ENCODE measurements at places on chromosomes 11 and 22.

DNA sequence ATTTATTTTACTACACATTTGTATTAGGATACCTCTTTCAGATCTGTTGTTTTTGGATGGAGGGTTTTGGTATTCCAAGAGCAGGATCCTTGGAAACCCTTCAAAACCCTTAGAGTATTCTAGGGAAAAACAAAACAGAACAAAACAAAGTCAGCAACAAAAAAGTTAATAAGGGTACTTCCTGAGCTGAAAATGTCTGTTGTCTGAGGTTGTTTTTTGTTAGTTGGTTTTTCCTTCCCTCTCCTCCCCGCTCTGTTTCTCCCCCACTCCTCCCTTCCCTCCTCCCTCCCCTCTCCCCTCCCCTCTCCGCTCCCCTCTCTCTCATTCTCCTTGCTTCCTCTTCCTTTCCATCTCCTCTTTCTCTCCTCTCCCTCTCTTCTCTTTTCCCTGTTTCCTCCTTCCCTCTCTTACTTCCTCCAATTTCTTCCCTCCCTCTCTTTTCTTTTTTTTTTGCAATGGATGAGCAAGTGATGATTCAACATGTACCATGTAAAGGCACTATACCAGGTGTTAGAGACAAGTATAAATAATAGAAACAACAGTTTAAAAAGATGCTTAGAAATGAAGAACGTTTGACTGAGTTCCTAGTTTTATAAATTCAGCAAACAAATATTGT, 160.6 kb downstream of the TMEM135 start:
- DNase-seq: no peak

DNA sequence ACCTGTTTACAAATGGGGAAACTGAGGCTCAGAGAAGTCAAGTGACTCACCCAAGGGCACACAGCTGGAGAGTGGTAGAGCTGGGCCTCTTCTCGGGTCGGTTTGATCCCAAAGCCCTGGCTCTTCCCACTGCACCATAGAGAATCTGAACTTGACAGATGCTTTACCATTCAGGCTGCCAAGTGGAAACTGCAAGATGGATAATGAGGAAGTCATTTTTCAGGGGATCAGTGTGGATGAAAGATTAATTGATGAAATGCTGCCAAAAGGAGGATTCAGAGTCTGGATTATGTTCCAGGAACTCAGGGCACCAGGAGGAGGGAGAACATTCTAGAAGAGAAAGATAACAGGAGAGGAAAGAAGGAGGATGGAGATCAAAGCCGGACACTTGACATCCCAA, 185.9 kb upstream of the ZBED5 start:
- DNase-seq: no peak

DNA sequence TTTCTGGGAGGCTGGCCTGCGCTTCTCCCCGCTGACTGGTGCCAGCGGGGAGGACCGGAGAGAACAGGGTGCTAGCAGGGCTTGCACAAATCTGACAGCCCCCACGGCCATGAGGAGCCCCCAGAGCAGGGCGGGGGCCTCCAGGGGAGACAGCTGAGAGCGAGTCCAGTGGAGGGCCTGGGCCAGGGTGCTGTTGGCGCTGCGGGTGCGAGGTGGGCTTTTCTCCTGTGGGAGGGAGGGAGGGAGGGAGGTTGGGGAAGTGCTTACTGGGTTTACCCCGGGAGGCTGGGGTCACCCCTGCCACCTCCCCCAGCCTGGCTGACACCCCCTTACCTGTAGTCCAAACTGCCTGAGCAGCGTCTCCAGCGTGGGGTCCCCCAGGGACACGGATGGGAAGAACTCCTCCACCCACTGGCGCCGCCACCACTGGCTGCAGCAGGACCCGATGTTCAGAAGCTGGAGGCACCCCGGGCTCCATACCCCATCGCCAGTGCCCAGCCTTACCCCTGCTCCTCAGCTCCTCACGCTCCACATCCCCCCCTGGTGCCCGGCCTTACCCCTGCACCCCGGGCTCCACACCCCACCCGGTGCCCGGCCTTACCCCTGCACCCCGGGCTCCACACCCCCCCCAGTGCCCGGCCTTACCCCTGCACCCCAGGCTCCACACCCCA, 3.9 kb downstream of the LMF2 start:
- DNase-seq: no peak

DNA sequence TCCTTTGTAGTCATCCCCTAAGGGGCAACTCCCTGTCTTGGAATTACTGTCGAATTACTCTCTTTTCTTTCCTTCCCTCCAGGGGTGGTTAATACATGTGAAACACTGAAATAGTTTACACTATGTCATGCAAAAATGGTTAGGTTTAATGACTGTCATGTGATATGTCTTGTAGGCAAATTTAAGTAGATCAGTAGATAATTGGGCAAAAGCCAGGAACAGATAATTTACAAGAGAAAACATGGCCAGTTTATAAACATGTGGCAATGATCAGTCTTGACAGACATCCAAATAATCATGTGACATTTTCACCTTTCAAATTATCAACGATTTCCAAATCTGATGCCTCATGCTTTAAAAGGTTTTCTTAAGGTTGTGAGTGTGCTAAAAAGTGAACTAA, 3.9 kb downstream of the VWA5A start:
- no peak for DNase-seq

DNA sequence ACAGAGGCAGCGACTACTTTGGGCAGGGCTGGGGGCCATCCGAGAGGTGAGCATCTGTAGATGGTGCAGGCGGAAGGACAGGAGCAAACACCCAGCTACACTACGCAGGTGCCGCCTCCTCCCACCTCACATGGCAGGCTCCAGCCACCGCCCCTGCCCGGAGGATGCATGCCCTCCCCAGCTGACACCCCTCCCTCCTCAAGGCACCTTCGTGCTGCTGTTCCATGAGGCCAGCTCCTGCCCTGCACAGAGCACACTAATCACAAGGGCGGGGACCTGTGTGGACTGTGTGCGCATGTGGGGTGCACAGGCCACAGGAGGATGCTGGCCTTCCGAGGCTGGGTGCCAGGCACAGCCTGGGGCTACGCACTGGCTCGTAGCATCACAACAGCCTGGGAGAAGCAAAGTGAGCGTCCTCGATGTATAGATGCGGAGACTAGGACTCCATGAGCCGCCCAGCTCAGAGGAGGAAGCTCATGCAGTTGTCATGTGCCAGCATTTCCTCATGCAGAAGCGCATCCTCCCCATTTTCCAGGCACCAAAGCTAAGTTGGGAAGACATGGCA, 32.8 kb upstream of the HMOX1 start:
- DNase-seq: no peak

- no peak for DNase-seq
Observed at GRCh38 chr11:44388828-44389657, 79.1 kb upstream of the ALX4 start.

GRCh38 chr11:85848006-85848405, 7.2 kb upstream of the CCDC83 start:
- DNase-seq: no peak

DNA sequence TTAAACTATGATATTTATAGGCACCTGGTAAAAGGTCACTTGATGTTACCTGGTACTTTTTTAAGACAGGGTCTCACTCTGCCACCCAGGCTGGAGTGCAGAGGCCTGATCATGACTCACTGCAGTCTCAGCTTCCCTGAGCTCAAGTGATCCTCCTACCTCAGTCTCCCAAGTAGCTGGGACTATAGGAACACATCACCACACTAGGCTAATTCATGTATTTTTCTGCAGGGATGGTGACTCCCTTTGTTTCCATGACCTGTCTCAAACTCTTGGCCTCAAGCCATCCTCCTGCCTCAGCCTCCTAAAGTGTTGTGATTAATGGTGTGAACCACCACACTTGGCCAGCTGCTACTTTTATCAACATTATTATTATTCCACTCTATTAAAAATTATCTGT, 47.6 kb downstream of the OR4C45 start:
- no peak for DNase-seq

DNA sequence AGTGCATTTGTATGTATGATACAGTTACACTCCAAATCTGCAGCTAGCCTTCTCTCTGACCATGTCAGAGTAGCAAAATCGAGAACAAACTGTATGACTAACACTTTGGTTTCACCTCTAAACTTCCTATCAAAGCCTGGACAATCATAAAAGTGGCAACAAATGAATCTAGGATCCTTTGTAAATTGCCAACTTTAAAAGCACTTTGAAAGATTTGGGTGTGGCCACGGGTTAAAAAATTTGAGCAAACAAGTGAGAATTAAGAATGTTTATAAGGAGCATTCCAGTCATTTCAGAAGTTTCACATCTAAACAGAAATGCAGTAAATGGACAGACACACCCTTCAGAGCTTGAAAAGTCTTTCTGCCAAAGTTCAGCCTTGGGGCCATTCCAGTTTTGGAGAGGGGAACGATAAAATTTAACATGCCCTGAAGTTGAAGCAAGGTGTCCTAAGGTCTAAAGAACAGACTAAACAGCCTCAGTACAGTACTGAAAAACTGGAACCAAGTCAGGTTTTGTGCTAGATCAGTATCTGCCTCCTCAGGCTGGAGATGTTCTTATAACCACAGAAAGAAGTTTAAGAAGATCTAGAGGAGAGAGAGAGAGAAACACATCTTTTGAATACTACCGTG, 181.9 kb upstream of the BDNF start:
- no peak for DNase-seq

- DNase-seq: no peak
Observed at GRCh38 chr11:17506942-17507341, 30.3 kb upstream of the ABCC8 start.

DNA sequence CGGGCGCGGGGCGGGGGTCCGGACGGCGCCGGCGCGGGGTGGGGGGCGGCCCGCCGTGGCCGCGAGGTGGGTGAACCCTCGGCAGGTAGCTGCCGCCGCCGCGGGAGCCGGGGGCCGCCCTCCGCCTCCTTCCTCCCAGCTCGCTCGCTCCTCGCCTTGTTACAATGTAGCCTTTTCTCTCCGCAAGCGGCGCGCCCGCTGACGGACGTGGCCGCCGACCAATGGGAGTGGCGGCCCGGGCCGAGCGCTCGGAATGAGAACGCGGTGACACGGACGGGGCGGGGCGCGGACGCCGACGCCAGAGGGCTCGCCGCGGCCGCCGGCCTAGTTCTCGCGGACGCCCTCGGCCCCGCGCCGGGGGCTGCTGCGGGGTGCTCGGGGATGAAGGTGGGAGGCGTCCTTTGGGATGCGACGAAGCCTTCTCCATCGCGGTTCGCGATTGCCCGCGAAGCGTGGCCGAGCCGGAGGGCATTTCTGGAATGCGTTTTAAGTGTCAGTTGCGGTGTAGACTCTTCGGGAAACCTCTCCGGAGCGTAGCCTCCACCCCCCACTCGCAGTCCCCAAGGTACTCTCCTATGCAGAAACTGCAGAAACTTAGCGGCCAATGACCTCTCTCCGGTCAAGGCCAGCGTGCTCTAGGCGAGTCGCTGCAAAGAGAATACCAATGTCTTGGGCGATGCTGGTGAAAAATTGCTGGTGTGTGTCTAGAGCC, 734 bp downstream of the PRDM11 start:
- peak; percentile 73 for DNase-seq

- DNase-seq: no peak
Observed at GRCh38 chr22:49622241-49623105, 205.2 kb downstream of the BRD1 start.

- no peak for DNase-seq
Observed at GRCh38 chr11:4102711-4103110, 8.1 kb downstream of the RRM1 start.

DNA sequence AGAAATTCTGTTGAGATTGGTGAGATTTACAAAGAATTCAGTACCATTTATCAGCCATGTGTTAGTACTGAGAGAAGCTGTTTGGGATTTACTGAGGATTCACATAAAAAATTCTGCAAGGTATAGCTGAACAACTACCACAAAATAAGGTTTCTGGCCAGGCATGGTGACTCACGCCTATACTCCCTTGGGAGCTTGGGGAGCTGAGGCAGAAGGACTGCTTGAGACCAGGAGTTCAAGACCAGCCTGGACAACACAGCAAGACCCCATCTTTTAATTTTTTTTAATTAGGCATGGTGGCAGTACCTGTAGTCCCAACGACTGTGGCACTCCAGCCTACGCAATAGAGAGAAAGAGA, 86.7 kb downstream of the SIK3 start:
- no peak for DNase-seq

GRCh38 chr11:95676308-95676707, 113.3 kb downstream of the FAM76B start:
- DNase-seq: no peak

DNA sequence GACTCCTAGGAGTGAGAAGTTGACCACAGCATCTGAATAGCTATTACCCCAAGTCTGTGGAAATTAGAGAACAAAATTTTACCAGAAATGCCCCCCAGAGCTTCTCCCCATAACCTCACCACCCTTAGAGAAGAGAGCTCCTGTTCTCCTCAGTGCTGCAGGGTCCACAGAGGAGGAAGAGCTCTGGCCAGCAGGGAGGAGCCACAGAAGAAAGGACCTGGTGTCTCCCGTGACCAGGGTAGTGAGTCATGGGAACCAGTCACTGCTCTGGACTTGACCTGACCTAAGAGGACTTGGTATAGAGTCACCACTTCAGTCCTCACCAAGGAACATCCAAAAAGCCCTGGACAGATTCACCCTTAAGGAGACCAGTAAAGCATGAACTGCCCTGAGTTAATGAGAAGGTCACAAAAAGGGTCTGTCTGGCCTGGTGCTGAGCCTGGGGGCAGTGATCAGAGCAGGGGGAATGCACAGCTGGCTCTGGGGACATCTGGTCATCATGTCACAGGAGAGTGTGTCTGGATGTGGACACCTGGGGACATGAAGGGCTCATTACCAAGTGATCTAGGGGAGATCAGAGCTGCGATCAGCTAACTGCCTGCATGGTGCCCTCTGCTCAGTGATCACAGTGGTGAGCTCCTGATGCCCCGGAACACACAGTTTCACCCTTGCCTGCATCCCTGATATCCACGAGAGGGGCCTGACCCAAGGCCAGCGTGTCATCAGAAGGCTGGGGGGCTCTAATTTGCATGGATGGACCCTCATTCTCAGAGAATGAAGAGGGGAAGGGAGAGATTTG, 103.3 kb upstream of the TOP3B start:
- DNase-seq: no peak

- DNase-seq: no peak
Observed at GRCh38 chr22:30824096-30824495, 129.4 kb downstream of the OSBP2 start.

- DNase-seq: no peak
Observed at GRCh38 chr11:42631220-42631843, 680.5 kb upstream of the API5 start.

- DNase-seq: no peak
Observed at GRCh38 chr11:29842061-29842460, 174.8 kb downstream of the KCNA4 start.

DNA sequence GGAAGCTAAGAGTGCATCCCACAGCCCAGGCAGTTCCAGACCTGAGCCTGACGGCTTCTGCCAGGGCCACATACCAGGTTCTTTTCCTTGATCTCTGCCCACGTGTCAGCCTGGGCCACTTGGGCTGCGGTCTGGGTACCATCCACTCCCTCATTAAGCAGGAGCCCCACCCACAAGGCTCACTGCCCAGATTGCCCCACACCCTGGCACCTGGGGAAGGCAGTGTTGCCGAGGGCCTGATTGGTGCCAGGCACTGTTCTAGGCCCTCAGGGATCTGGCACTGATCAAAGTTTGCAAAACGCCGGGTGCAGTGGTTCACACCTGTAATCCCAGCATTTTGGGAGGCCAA, 15.4 kb downstream of the GGA1 start:
- no peak for DNase-seq

Measured in cerebellar nuclear complex (tissue), 1 donor.